ENCODE measurements at places on chromosomes 6 and 20.

GRCh38 chr6:147322299-147323162 lies 118.3 kb downstream of the STXBP5 start:
- no peak for DNase-seq

GRCh38 chr6:24536466-24536865 lies 41.7 kb downstream of the ALDH5A1 start:
- DNase-seq = no peak

- no peak for DNase-seq
These were observed 773.6 kb upstream of the CHD6 start for GRCh38 chr20:42391807-42392206.

DNA sequence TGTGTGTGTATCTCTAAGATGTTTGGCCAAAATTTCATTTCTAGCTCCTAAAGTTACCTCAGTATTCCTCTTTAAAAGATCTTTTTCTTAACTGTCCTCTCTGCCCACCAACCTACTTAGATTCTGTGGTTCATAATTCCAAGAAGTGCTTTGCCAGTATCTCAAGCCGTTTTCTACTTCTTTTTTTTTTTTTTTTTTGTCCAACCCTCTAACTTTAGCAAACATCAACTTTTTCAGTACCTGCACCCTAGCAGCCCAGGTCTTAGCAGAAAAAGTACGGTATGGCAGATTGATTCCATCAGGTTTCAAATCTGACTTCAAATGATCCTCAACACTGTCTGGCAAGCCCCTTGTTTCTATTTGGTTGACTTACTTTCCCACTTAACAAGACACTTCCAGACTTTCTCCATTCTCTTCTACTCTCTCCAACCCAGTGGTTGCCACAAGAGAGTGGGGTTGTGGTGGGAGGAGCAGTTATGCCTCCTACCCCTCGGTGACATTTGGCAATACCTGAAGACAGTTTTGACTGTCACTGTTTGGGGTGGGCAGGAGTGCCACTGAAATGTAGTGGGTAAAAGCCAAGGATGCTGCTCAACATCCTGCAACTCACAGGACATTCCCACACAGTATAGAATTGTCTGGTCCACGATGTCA lies 10.8 kb upstream of the MAN1A1 start:
- no peak for DNase-seq

DNA sequence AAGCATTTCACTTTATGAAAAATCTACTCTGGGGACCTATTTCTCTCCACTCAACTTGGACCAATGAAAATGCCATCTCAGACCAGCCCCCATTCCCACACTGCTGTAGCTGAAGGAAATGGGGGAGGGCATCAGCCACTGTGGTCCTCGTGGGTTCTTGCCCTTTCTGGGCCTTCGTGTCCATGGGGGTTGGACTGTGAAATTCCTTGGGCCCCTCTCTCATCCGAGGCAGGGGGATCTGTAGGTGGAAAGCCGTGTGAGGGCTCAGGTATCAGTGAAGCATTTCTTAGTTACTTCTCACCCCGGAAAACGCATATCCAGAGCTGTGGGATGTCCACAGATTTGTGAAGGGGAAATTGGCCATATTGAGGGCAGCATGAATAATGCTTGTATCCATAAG lies 147.9 kb downstream of the CDC5L start:
- no peak for DNase-seq

- no peak for DNase-seq
These were observed 161.9 kb downstream of the GMPR start for GRCh38 chr6:16400248-16400760.

DNA sequence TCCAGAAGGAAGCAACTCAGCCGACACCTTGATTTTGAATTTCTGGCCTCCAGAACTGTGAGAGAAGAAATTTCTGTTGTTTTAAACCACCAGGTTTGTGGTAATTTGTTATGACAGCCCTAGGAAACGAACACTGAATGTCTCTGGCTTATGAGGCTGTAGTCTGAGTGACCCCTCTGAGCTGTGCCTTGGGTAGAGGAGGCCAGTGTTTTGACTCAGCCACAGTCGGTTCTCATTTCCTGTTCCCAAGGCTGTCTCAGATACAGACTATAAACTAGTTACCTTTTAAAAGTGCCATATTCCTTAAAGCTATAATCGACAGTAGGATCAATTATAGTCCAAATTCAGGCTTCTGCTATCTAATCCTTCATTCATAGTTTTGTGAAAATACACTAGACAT lies 391.2 kb upstream of the MAP3K7 start:
- no peak for DNase-seq

DNA sequence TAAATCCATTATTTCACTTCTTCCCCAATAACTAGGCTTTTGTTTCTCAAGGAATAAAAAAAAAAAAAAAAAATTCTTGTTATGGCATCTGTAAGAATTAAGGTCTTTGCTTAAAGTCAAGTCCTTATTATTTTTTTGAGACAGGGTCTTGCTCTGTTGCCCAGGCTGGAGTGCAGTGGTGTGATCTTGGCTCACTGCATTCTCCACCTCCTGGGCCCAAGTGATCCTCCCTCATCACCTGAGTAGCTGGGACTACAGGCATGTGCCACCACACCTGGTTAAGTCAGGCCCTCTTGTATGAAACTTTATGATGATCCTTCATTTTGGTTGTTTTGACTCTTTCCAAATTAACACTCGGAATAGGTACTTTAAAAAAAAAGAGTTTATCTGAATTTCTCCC lies 17.3 kb downstream of the DSTN start:
- DNase-seq = no peak

DNA sequence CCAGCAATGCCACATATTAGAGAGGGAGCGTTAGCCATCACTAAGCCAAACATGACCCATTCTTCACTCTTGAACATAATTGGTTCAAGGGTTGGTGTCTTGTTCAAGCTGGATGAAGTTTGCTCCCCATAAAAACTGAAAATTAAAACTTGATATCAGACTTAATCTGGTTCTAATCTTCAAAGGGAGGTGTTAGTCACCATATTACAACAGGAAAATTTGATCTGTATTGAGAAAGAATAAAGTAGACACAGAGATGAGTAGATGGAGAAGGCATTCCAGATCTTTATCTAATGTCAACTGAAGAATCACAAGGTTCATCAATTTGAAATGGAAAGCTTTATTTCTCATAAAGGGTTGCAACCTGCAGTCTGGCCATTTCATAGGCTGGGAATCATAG lies 972.8 kb downstream of the HACE1 start:
- no peak for DNase-seq

DNA sequence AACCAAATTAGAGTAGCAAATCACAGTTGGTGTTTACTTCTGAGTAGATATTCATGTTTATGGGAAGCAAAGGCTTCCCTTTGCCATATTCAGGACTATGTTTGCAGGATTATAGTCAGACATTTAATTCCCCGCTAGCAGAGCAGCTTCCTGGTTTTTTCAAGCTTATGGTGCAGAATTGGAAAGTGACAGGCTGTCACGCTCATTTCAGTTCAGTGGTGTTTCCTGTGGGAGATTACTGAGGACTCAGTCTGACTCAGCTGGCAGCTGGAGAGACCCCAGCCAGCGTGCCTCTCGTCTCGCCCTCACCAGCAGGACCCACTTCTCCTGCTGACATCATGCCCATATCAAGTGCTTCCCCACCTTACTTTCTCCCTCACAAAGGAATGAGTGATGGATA lies 85.1 kb downstream of the LYRM2 start:
- DNase-seq = no peak

DNA sequence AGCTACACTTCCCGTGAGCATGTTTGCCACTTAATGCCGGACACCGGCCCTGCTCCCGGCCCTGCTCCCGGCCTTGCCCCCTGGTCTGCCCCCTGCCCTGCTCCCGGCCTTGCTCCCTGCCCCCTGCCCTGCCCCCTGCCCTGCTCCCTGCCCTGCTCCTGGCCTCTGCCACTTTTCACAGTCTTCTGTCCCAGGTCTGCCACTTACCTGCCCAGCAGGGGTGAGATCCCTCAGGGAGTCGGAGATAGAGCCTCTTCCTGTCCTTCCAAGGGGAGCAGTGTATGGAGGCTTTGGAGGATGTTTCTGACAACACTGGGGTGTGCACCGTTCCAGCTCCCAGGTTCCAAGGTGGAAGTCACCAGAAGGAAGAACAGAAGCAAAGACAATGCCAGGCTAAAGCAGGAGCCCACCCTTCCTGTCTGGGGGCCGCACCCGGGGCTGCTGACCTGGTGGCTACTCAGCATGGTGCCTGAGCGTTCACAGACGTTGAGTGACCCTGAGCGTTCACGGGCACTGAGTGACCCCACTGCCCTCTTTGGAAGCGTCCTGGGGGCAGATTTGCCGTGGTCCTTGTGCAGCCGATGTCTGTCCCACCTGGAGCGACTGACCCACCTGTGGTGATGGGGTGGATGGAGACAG lies 199.8 kb downstream of the DLL1 start:
- no peak for DNase-seq

GRCh38 chr6:95973976-95974375 lies 41.8 kb upstream of the FUT9 start:
- DNase-seq = no peak

- no peak for DNase-seq
These were observed 147.0 kb downstream of the TBC1D32 start for GRCh38 chr6:121187200-121187832.

GRCh38 chr6:22473991-22474682 lies 95.2 kb upstream of the HDGFL1 start:
- no peak for DNase-seq

DNA sequence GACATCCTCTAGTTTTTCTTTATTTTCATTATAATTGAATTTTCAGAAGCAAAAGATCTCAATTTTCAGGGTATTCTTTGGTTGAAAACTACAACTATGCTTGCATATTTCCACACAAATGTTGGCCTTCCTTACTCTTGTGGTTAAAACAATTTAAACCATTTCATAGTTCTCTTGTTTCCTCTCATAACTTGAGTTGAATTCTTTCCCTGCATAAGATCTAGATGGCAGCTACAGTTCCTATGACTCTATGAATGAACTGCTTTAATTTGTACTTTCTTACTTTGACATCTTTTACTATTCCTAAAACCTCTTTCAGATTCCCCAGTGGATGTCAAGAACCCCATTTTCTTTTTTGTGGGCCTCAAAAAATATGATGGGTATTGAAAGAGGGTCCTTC lies 564.5 kb downstream of the NKAIN2 start:
- no peak for DNase-seq

DNA sequence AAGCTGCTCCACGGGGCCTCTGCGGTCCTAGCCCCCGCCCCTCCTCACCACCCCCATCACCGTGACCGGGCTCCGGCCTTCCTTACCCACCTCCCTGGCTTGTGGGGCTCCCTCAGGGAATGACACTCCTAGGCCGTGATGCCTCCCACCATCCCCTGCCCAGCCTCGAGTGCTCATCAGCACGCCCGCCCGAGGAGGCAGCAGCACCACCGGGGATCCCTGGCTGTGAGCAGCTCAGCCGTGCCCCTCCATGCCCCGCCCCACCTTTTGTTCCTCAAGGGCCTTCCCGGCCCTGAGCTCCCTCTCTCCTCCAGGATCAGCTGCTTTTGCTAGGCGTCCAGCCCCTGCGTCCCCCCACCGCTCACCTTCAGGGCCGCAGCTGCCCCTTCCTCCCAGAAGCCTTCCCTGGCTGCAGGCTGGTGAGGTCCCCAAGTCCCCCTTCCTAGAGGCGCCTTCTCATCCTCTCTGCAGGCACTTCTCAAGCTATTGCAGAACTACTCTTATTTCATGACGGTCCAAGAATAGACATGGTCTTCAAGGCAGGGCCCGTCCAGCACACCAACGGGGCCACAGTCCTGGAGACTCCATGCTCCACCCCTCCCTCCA lies 3.0 kb downstream of the FNDC11 start:
- DNase-seq = no peak

- no peak for DNase-seq
These were observed 138.7 kb upstream of the SLC24A3 start for GRCh38 chr20:19073584-19074218.

- no peak for DNase-seq
These were observed 20.9 kb downstream of the LMBRD1 start for GRCh38 chr6:69775941-69776340.

DNA sequence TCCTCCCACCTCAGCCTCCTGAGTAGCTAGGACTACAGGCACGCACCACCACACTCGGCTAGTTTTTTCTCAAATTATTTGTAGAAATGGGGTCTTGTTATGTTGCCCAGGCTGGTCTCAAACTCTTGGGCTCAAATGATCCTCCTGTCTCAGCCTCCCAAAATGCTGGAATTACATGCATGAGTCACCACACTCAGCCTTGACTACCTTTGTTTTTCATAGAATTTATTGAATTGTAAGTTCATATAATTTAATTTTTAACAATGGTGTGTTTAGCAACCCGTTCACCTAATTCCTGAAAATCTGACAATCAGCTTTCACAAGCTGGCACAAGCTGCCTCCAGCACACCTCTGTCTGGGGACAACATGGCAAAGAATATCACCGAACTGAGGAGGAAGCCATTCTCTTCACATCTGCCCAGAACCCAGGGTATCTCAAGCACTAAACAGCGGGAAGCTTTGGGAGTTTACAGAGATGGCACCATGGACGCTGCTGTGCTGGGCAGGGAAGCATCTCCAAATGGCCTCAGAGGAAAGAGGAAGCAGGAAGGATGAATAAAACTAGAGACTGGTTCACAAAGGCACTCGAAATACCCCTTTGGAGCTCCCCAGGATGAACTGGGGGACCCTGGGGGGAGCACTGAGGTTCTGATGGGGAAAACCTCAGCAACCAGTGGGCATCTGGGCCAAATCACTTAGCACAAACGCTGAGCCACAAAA lies 2.9 kb downstream of the RIPOR3 start:
- DNase-seq = no peak

- no peak for DNase-seq
These were observed 1.5 kb downstream of the LEMD2 start for GRCh38 chr6:33787346-33787953.

GRCh38 chr6:79813143-79813850 lies 134.1 kb downstream of the ELOVL4 start:
- DNase-seq = no peak

GRCh38 chr6:19472850-19473249 lies 364.3 kb upstream of the ID4 start:
- DNase-seq = no peak

- DNase-seq = no peak
These were observed 48.0 kb downstream of the OR2B2 start for GRCh38 chr6:27863962-27864905.

- DNase-seq = no peak
These were observed 76.5 kb downstream of the ADGRG6 start for GRCh38 chr6:142378138-142378875.

DNA sequence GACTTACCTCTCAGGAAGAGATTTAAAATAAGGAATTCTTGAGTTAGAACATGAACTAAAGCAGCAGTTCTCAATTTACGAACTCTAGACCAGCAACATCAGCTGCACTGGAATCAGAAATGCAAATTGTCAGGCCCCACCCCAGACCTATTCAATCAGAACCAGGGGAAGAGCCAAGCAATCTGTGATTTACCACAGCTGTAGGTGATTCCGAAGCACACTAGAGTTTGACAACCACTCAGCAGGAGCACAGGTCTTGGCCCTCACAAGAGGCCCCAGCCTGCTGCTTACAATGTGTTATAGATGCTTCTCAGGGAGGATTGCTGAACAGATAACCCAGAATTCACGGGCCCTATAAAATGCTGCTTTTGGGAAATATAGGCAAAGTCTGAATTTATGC lies 279.2 kb downstream of the PTPRK start:
- no peak for DNase-seq

DNA sequence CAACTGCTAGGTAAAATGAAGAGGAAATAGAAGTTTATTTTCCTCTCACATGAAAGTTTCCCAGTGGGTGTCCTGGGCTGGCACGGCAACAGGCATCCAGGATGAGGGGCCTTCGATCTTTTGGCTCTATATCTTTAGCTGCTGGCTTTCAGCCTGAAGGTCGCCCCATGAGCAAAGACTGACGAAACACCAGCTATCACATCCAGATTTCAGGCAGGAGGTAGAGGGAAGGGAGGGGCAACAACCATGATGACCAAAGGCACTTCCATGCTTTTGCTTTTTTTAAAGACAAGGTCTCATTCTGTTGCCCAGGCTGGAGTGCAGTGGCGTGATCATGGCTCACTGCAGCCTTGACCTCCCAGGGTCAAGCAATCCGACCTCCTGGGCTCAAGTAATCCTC lies 387.9 kb downstream of the RNGTT start:
- no peak for DNase-seq

Data from SHP77 (cell line).